ENCODE measurements at places on chromosomes 5 and 9.
A peak's percentile ranks its signal among the peaks of the same experiment; 100 is the strongest.

DNA sequence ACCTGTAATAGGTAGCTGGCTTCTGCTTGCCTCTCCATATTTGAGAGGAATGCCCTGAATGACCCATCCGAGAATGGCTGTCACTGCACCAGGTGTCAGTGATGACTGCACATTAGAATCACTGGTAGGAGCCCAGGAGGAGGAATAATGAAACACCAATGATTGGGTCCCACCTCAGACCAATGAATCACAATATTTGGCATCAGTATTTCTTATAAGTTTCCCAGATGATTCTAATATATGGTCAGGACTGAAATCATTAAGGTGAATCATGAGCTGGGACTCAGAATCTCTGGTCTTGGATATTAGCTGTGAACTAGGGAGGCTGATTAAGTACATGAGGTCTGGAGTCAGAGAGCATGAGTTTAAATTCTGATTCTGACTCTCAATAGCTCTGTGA, 23.4 kb downstream of the ARSB start:
- no peak for DNase-seq

GRCh38 chr5:61732369-61732768, 400.3 kb downstream of the ZSWIM6 start:
- no peak for DNase-seq

- DNase-seq, result no peak
Observed at GRCh38 chr9:5643005-5643624, 14.2 kb downstream of the RIC1 start.

- no peak for DNase-seq
Observed at GRCh38 chr5:112861638-112861985, 525 bp downstream of the SRP19 start.

GRCh38 chr5:102570747-102571146, 71.9 kb upstream of the SLCO6A1 start:
- DNase-seq, result no peak

GRCh38 chr9:83582029-83582428, 40.9 kb upstream of the IDNK start:
- DNase-seq, result peak; percentile 79

GRCh38 chr5:96595300-96596090, 66.7 kb upstream of the CAST start:
- no peak for DNase-seq

DNA sequence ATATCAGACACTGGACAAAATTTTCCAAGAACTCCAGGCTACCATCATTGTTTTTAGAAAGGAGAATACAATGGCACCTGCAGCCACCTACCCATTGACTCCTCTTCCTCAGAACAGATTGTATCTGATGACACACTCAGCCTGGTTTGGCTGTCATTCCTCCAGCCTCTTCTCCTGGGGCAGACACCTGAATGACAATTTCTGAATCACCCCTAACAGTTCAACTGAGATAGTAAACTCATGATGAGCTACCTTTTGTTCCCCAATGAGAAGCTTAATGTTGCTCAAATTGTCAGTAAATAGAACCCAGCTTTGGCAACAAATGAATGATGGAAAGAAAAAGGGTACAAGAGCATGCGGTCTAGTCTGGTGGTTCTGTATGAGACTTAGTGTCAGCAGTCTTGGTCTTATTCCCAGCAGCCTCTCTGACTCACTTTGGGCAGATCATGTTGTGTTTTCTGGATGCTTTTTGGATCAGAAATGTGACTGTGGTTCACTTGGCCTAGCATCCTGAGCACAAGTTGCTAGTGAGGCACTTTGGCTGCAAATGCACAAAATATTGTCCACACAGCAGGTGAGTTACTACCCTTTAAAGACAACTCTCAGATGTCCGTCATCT, 78.3 kb downstream of the MAMDC2 start:
- no peak for DNase-seq

DNA sequence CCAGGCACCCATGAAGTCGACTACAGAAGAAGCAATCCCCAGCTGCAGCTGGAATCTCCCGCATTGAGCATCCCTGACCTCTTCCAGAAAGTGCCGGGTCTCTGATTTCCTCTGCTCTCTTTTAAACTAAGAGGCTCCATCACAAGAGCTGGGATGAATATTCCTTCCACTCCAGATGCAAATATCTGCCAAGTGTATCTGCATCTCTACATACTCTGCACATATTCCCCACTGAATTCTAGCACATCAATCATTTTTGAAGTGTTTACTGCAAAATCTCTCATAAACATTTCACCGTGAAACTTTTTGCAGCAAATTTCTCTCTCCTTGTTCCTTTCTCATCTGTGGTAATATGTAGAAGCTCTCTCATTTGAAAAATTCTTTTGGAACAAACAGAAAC, 161.5 kb downstream of the GABRB2 start:
- DNase-seq, result no peak

DNA sequence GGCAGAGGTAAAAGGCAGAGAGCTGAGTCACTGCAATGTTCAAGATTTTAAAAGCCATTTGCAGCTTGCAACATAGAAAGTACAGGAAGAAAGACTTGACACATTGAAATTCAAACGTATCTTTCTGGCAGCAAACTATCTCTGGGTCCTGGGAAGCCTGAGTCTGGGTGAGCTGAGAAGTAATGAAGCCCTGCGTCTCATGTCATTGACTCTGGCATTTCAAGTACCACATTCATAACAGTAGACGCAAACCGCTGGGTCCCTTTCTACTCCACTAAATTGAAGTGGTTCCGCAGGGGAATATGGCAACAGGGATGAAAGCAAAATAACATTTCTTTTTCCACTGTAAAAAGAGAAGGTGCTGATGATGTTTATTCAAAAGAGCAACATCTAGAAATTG, 694.3 kb downstream of the BRINP1 start:
- DNase-seq, result no peak

GRCh38 chr9:113231701-113232100, 10.4 kb downstream of the SLC31A1 start:
- DNase-seq, result no peak

DNA sequence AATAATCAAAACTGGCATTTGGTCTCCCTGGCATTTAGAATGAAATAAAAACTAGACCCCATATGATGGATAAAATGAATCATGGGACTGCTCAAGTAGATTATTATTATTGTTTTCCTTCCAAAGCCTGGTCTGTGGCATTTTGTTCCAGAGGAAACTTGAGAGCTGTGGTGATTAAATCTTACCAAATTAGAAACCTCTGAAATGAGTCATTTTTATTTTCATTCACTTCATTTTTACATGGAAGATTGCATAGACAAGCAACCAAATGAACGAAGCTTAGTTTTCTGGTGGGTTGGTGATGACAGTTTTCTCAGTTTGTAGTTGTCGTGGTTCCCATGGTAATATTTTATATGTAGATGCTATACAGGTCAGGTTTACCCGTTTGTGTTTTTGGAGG, 23.4 kb downstream of the PAM start:
- DNase-seq, result no peak

DNA sequence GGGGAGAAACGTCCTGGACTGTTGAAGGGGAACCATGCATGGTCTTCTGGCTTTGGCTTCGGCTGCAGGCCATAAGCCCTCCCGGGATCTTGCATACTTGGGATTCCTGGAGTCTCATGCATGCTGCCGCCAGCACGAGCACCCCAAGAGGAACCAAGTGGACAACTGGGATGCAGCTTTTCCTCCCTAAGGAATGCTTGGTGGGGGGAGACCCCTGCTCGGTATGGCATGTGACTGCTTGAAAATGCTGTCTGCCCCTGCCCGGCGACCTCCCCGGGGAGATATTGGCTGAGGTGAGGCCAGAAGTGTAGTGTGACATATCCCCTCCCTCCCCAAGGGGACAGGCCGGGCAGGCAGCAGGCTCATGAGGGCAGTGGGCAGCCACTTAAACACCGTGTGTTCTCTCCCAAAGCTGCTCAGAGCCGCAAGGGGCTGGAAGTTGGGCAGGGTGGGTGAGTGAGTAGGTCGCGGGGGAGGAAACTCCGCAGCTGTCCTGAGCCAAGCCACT, 15.7 kb downstream of the TMEM171 start:
- peak; percentile 32 for DNase-seq

- DNase-seq, result peak; percentile 78
Observed at GRCh38 chr5:98314292-98314691, 459.2 kb upstream of the RGMB start.

GRCh38 chr9:27888661-27889295, 315.5 kb upstream of the C9orf72 start:
- no peak for DNase-seq

- DNase-seq, result no peak
Observed at GRCh38 chr9:112434487-112434886, 52.1 kb upstream of the KIAA1958 start.

GRCh38 chr9:134218230-134218629, 53.9 kb upstream of the RNU6ATAC start:
- no peak for DNase-seq

GRCh38 chr9:126114409-126114760, 212.2 kb upstream of the MVB12B start:
- DNase-seq, result no peak

DNA sequence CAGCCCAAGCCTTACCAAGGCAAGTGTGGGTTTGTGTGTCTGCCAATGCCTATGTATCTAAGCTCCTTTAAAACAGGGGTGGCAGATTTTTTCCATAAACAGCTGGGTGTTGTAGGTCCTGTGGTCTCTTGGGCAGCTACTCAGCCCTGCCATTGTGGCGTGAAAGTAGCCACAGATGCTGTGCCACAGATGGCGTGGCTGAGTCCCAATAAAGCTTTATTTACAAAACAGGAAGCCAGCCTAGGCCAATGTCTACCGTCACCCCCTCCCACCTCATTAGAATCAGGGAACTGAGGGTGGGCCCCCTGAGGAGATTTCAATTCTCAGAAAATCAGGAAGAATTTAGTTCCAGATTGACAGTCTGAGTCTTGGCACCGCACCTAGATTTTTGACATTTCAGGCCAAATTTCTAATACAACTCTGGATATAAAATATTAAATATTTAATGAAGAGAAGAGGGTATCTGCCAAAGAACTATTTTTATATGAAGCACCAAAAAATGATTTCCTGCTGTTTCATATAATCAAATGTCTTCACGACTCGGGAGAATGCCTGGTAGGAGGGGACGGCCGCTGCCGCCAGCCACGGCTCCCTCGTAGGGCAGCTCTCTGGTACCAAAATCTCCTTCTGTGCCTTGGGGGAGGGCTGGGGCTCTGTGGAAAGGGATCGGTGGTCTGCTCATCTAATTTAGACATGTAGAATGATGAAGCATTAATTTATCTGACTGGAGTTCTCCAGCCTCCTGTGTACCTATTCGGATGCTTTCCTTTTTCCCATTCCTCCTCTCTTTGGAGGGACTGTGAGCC, 420.9 kb downstream of the IRX2 start:
- no peak for DNase-seq

- no peak for DNase-seq
Observed at GRCh38 chr5:7078901-7079300, 317.0 kb upstream of the ADCY2 start.

DNA sequence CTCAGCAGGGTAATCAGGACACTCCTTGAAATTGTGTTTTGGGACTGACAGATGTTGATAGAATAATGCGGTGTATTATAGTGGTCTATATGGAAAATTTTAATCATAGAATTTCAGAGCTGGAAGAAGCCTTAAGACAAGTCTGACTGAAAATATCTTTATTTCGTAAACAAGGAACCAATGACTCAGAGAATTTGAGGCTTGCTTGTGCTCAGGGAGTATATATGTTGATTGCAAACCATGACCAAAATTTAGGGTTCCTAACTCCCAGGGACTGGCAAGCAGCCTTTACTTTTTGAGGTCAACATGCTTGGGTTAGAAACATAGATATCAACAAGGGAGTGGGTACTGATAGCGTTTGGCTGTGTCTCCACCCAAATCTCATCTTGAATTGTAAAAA, 287.2 kb downstream of the CD180 start:
- DNase-seq, result peak; percentile 52

GRCh38 chr9:70656281-70656680, 241.8 kb upstream of the KLF9 start:
- no peak for DNase-seq

Measured in NCI-H226 (cell line).